ENCODE measurements at places on chromosomes 6 and 20.
A peak's percentile ranks its signal among the peaks of the same experiment; 100 is the strongest.

- no peak for DNase-seq
Measured at GRCh38 chr6:21181866-21182265, 411.7 kb upstream of the SOX4 start.

GRCh38 chr20:5113615-5113986 lies 6.2 kb downstream of the PCNA start:
- no peak for DNase-seq

DNA sequence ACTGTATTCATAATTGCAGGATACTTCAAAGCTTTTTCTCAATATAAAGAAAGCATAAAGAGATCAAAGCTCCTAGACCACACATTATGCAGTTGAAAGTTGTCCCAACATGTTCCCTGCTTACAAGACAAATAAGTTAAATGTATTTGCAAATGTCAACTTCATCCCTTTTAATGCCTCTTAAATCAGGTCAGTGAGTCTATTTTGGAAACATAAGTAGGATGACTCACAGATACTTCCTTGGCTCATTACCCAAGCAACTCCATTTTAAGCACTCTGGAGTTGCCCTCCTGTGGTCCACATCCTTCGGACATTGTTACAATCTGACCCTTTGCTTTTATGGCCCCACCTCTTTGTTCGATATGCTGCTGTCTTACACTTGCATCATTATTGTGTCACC lies 162.0 kb downstream of the FAXC start:
- no peak for DNase-seq

DNA sequence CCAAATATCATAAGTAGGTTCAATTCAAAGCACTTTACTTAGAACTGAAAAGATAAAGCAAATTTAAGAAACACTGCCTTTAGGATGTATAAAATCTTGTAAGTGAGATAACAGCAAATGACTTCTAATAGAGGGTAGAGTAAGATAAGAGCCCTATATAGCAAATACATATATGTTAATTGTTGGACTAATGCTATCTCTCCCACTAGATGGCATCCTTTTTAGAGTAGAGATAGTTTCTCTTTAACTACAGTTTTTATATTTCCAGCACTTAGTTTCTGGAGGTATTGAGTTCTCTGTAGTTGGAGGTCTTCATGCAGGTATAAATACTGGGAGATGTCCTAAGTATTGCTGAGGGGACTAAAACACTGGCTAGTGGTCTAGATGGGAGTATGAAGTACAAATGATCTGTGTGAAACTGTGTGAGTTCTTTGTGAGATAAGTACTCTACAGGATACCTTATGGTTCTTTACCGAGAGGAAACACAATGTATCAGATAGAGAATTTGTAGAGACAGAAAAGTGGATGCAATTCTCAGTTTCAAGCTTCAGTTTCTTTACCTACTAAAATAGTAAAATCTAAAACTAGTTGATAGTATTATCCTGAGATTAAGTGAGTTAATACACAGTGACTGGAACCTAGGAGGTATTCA lies 399.3 kb downstream of the KHDRBS2 start:
- DNase-seq: peak; percentile 53

DNA sequence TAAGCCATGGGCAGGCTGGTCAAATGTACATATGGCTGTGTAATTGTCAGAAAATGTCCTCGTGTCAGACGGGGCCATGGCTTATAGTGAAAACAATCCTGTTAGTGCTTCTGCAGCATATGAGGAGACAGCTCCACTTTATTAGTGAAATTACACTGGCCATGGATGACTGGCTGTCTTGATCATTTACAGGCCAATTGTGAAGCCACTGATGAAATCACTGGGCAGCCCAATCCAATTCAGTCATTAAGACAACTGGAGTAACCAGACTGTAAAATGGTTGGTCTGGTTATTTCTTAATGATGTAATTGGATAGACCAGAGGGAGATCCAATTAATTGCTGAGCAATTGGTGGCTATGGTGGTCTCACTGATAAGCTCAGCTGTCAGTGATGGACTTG lies 749.5 kb downstream of the KIF16B start:
- DNase-seq: no peak

- DNase-seq: no peak
Measured at GRCh38 chr20:8299921-8300320, 167.9 kb downstream of the PLCB1 start.

GRCh38 chr20:58374906-58375758 lies 13.9 kb upstream of the VAPB start:
- DNase-seq: no peak

GRCh38 chr6:28981431-28981832 lies 23.7 kb downstream of the ZNF311 start:
- DNase-seq: no peak

- no peak for DNase-seq
Measured at GRCh38 chr6:144417681-144418080, 132.5 kb downstream of the UTRN start.

DNA sequence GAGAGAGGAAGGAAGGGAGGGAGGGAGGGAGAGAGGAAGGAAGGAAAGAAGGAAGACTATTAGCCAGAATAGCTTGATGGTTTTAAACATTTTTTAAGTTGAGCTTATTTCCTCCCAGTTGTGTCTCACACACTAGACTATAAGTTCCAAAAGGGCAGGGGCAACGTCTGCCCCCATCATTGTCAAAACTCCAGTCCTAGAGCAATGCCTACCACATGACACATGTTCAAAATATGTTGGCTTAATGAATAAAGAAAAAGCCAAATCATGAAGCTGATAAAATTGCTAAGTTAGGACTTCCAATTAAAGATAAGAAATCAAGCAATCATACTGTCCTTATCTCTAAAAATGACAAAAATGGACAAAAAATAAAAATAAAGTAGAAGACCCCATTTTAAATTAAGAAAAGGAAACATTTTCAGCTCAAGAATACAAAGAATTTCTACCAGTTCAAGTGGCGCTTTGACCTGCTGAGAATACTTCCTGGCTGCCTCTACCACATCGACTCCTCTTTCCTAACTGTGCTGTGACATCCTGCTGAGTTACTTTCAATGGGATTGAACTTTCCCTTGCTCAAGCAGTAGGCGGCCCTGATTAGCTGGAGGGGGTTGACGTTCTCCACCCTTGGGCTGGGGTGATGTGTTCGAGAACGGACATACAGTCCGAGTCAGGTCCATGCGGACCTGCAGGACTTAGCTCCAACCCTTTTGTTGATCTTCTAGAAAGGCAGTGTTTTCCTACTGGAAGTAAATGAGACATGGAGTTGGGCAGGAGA lies 283.9 kb upstream of the FOXQ1 start:
- DNase-seq: no peak

DNA sequence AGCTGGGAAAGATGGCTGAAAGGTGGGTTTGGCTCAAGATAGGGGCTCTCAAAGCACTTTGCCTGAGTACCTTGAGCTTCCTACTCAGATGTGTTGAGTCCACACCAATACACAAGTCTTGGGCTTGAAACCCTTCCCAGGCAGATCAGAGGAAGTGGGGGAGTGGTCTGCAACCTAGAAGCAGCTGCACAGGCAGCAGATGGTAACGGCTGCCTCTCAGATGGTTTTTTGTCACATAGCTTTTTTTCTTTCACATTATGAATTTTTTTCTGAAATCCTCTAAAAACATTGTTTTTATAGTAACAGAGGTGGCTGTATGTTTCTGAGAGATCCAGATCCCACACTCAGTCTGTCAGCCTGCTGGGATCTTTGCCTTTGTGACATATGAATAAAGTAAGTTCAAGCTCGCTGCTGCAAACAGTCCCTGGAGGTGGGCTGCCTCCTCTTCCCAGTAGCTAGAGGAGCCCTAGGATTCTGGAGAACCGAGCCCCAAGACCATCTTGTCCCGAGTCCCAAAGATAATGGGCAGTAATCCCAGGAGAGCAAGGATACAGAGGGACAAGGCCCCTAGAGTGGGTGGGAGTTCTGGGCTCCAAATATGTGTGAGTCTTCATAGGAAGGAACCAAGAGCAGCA lies 97.1 kb upstream of the TOP1 start:
- no peak for DNase-seq

- no peak for DNase-seq
Measured at GRCh38 chr20:48278961-48279481, 493.7 kb upstream of the SULF2 start.

- DNase-seq: no peak
Measured at GRCh38 chr6:34928220-34928619, 39.2 kb downstream of the ANKS1A start.

DNA sequence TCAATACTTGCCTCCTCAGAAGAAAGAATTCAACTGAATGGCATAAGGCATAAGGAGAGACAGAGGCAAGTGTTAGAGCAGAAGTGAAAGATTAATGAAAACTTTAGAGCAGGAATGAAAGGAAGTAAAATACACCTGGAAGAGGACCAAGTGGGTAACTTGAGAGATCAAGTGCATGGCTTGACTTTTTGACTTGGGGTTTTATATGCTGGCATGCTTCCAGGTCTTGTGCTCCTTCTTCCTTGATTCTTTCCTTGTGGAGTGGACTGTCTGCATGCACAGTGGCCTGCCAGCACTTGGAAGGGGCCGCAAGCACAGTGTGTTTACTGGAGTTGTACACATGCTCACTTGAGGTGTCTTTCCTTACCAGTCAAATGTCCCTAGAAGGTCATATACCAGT lies 222.1 kb upstream of the UFL1 start:
- DNase-seq: no peak

- DNase-seq: no peak
Measured at GRCh38 chr20:53069132-53069531, 97.0 kb downstream of the TSHZ2 start.

DNA sequence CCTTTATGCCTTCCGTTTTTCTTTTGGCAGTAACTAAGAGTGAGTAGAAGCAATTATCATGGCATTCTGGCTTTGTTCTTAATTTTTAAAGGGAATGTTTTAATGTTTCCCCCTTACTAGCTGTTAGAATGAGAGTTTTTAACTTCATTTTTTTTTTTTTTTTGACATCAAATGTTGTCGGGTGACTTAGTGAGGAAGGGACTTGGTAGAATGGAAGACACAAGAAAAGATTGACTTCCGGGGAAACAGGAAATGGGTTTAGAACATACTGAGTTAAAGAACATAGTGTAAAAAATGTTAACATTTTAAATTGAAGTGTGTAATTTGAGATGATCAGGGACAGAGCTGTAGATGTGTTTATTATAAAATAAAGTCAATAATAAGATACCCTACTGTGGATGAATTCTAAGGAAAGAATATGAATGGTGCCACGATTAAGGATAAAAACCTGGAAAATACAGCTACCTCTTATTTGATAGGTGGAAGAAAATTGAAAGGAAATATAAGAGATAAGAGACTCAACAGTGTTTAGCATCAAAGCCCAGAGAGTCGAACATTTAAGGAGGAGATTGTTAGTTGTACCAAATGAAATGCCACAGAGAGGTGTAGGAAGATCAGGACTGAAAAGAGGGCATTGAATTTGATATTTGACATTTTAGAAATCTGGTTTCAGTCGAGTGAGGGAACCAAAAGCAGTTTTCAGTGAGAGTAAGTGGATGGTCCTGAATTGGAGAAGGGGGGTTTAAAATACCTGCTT lies 9.4 kb downstream of the HSF2 start:
- DNase-seq: no peak

DNA sequence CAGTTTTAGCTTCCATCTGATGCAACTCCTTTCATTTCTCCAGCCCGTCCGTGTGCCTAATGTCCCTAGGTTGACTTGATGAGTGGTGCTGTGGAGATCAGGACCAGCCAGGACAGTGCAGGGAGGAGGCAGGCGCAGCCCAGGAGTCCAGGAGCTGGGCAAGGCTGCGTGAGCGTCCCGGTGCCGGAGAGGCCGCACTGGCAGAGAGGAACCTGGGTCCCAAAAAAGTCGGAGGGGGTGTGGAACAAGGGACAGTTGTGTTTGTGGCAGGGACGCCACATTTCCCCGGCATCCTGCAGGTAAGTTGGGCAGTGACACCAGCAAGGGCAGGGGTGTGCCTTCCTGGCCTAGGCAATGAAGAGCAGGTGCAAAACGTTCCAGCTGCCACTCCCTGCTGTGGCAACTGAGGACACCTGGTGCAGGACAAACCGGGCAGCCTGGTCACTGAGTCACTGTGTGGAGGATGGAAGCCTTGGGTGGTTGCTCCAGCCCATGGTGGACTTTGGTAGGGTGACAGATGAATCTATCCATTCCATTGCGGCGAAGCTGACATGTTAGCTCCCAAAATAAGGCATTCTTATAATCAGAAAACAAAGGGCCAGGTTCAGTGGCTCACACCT lies 53.2 kb downstream of the RAMACL start:
- no peak for DNase-seq

GRCh38 chr6:105645958-105646357 lies 243.1 kb upstream of the PREP start:
- DNase-seq: no peak

- no peak for DNase-seq
Measured at GRCh38 chr6:56853541-56853940, 101.4 kb upstream of the BEND6 start.

DNA sequence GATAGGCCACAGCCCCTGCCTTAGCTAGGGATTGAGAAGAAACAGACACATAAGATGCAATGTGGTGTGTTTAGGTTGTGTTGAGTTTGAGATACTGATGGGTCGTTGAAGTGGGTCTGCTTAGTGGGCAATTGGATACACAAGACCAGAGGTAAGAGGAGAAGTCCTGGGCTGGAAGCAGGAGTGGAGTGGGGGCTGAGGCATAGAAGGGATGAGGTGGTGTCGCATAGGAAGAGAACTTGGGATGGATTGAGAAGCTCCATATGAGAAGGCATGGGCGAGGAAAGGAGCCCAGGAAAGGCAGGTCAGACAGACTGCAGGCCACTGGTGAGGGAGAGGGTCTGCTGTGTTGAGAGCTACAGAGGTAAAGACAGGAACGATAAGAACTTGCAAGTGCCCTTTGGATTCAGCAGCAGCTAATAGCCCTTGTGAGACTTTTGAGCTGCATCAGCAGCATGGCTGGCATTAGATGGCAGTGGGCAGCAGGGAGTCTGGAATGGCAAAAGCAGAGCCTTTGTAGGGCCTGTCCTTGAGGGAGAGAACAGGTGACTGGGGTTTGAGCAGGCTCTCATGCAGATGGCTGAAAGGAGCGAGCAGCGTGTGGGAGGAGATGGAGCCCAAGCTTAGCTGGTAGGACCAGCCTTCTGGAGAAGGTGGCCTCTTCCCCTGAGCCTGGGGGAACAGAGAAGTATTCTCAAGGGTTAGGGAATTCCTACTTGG lies 33.2 kb downstream of the PLCG1 start:
- DNase-seq: no peak

DNA sequence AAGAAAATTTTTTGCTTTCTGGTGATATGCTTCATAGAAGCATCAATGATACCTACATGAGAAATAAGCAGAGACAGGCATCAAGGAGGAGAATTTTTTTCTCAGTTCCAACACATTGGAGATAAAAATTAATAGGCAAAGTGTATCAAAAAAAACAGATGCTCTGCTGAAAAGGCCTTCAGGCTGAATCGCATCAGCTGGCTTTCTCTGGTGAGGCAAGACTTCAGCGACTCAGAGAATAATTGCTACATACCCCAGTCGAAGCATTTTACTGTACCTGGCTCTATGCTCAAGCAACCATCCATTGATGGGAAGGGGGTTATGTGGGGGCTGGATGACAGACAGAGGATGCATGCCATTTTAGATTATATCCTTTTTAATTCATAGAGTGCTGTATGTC lies 415.1 kb downstream of the TFAP2A start:
- no peak for DNase-seq

DNA sequence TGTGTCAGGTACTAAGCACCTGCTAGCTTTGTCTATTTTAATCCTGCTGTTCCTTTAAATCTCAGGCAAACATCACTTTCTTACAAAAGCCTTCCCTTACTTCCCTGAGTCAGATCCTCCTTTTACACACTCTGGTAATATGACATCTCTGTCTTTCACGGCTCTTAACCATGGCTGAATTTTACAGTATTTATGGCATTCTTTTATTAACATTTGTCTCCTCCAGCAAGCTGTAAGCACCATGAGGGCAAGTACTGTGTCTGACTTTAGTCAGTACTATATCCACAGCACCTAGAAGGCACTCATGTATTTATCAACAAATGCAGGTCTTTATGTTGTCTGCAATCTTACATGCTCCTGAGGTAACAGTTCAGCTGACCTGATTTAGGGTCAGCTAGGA lies 33.7 kb upstream of the HBS1L start:
- no peak for DNase-seq
